ENCODE measurements at places on chromosomes 7 and 10.

DNA sequence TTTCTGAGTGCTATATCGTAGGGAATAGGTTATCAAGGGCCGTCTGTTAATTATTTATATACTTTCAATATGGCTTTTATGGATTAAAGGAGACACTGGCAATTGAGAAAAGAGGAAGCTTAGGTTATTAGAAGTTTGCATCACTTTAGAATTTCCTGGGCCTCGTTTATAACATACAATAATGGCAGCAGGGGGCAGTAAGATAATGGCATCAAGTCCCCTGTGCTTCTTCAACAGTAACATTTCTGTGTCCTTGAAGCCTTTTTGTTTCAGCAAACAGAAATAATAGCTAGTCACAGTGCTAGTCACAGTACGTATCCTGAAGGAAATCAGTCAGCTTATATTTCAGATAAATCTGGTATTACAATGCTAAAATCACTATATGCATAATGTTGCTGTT, 41.9 kb downstream of the SPAM1 start:
- DNase-seq = no peak

GRCh38 chr7:101832685-101833375, 15.4 kb downstream of the CUX1 start:
- DNase-seq = no peak

- DNase-seq = no peak
Measured at GRCh38 chr7:111274857-111275256, 183.9 kb downstream of the LRRN3 start.

DNA sequence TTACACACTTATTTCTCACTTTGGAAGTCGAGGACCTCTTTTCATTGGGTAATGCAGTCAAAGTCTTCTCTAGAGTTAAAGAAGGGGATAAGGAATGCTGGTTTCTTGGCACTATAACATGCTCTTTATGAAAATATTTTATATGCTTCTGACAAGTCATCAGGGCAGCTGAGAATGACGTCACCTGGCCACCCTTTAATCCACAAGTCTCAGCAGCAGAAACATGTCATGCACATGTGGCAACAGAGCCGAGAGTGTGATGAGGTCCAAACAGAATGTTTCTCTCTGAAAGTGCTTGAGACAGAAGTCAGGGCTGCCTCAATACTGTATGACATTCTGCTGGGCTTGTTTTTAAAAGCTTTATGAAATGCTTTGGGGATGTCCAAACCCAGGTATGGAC, 63.5 kb upstream of the C10orf90 start:
- DNase-seq = no peak

- DNase-seq = no peak
Measured at GRCh38 chr10:60952067-60952845, 8.3 kb upstream of the RHOBTB1 start.

DNA sequence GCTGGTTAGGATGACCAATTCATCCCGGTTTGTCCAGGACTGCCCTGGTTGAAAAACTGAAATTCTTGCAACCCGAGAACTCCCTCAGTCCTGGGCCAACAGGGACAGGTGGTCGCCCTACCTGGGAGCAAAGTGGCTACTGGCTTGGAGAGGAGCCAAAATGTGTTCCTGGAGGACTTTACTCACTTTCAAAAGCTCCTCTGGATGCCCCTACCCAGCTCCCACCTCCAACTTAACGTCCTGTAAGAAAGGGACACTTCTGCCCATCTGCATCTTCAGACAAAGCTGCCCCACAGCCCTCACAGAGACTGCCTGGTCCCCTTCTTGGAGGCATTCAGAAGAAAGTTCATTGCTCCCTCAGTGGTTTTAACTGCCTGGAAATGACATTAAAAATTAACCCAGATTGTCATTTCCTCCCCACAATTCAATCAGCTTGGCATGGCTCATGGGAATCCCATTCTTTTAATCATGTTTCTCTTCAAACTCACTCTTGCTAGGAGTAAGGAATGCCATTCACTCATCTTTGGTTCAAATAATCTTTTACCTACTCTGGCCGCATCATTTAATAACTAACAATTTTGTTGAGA, 24.0 kb upstream of the HSPA12A start:
- no peak for DNase-seq

GRCh38 chr7:37489703-37490102, 41.0 kb upstream of the ELMO1 start:
- DNase-seq = no peak

- DNase-seq = no peak
Measured at GRCh38 chr7:76326646-76327233, 24.3 kb downstream of the HSPB1 start.

- no peak for DNase-seq
Measured at GRCh38 chr7:133923974-133924373, 203.2 kb upstream of the LRGUK start.

GRCh38 chr7:156106107-156106426, 293.8 kb upstream of the SHH start:
- DNase-seq = no peak

- peak; percentile 44 for DNase-seq
Measured at GRCh38 chr10:688312-689120, 952 bp downstream of the DIP2C start.

DNA sequence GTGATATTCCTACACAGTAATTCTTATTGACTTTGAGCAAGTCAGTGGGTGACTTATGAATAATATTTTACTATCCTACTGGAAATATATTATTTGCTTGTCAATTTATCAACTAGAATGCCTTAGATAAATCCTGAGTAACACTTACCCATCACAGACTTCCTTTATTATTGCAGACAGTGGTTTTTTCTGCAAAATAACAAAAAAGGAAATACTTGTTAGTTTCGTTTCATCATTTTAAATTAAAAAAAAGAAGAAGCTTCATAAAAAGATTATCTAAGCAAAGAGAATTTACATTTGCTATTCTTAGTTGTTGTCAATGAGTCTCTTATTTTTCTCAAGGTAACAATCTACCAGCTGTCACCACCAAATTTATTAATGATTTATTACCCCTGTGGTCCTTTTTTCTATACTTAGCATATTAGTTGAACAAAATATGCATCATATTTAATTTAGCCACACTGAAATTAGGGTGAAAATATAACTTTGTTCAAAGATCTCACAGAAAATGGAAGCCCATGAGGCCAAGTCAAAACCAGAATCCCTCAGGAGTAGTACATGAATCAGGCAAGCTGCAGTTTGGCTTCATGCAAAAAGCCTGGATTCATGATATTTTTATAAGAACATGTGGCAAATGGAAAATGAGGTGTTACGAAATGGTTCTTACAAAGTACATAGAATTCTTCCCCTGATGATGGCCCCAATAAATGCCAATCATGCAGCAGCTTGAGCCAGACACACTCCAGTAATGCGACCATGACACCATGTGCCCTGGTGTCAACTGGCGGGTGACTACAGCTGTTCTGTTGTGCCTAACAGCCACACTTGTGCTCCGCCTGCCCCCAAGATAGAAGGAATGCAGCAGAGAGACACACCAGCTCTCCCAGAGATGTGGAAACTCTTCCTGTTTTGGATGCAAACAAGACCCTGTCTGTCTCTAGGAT, 132.6 kb downstream of the ELMO1 start:
- no peak for DNase-seq

GRCh38 chr7:154767821-154768415, 235.0 kb downstream of the PAXIP1 start:
- no peak for DNase-seq

GRCh38 chr10:112517451-112517862, 70.4 kb downstream of the VTI1A start:
- DNase-seq = no peak

DNA sequence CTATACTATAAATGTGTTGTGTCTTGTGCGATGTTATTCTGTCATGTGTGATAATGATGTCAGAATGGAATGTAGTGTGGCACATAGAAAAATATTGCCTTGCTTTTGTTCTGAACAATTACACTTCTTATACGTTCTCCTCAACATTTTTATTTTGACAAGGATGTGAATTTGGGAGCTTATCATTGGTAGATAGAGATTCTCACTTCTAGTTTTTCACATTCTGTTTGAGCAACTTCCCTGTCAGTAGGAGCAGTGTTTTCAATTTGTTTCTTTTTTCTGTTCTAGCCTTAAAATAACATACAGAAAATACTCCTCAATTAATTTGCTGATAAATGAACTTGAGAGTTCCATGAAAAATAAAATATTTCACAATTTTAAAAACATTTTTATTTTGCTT, 17.6 kb downstream of the SUN3 start:
- DNase-seq = no peak

DNA sequence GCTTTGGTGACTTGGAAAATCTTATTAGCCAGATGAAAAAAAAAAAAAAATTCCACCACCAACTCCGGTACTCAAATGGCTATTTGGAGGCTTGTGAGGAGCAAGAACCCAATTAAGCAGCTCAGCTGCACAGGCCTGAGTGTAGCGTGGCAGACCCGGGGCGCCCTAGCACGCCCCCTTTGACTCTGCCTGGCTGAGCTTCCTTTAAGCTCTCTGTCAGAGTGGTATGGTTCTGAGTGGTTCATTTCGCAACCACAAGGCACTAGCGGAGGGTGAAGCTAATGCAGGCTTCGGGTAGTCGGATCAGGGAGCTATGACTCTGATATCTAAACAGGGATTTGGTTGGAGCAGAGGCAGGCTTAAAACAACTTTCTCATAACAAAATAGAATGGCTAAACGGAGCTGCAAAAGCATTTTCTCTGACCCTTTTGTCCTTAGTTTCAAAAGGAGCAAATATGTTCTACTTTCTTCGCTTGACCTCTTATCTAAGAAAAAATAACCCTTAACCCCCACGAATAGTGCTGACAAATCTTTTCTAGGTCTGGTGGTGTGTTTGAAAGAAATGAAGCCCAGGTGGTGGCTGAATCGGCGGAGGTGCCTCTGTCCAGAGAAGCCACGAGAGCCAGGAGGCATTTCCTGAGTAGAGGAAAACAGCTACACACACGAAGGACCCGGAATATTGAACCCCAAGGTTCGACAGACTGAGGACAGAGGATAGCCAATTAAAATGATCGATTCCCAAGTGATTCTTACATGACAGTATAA, 285.4 kb upstream of the GLI3 start:
- no peak for DNase-seq

DNA sequence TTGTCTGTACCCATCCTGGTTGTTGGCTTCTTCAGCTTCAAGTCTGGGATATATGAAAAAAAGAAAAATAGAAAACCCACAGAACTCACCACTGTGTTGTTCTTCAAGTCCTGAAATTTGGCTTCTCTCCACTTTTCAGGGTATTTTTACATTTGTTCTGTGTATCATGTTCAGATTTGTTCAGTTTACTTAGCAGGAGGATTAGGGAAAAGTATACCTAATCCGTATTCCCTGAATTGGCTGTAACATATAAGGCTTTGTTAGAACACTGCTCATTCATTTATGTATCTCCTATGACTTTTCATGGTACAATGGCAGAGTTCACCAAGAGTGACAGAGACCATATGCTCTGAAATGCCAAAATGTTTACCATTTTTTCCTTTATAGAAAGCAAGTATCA, 146.9 kb downstream of the PTN start:
- no peak for DNase-seq

- no peak for DNase-seq
Measured at GRCh38 chr7:18402488-18403183, 92.9 kb upstream of the HDAC9 start.

DNA sequence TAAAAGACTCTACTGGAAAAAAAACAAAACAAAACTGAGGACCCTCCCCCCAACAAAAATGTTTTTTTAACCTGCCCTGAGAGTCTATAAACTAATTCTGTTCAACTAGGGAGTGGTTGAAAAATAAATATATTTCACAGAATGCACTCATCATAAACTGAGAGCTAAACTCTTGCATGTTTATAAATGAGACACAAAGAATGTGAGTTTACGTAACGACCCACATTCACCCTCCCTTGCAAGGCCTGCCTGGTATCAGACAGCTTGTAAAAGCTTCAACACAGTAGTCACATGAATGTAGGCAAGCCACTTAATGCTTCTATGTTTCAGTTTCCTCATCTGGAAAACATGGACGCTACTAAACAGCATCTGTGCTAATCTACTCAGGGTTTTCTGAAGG, 50.3 kb downstream of the JAZF1 start:
- DNase-seq = no peak

GRCh38 chr7:45911311-45911710, 9.8 kb downstream of the IGFBP3 start:
- no peak for DNase-seq

DNA sequence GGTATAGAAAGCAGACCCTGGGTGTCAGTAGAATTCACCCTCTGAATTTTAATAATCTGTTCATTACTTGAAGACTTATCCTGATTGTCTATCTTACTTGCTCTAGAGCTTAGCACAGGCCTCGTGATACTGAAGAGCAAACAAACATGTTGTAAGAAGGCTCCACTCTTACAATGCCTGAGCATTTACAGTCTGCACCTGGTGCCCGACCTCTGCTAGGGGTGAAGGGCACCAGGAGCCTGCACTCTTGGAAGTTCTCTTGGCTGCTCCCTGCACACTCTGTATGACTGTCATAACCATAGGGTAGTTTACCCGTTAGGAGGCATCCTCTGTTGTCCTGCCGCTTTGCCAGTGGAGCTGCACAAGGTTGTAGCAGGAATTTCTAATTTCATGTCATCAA, 91.3 kb upstream of the NPY start:
- no peak for DNase-seq

- no peak for DNase-seq
Measured at GRCh38 chr7:28183627-28184026, 3.0 kb upstream of the JAZF1 start.

DNA sequence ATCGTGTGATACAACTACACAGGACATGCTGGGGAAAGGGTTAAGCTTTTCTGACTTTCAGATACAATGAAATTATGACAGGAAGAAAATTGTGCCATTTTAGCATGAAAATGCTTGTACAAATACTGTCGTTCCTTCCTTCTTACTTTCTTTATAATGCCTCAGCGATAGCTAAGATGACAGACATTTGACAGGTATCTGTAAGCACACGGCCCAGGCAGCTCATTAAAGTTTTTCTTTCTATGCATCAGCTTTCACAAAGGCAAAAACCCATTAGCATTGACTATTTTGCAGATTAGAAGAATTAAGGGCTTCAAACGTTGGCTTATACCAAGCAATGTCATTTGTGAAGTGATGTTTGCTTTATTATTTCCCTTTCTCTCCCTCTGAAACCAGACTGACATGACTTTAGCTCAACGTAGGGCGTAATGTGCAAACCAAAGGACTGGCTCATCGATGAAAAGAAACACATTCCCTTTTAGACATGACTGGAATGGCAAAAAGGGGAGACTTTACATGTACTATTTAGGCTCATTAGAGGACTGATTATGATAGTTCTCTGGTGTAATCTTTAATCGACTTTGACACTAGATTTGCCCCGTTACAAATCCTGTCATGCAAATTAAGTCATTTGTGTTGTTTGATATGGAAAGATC, 258.4 kb upstream of the SP8 start:
- DNase-seq = no peak

DNA sequence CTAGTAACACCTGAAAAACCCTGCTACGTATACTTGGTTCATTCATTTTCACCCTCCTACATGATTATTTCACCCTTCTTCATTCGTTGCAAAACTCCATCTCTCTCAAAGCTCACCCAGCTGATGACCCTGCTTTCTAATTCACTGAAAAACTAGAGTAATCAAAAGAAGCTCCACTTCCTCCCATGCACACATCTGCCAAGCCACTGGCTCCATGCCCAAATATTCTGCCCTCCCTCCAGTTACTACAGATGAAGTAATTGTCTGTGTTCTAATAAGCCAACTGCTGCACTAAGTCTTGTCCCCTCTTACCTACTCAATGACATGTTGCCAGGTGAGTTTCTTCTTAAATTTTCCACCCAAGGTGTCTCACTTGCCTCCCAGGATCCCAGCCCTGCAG, 96.9 kb upstream of the CCDC71L start:
- no peak for DNase-seq

GRCh38 chr10:106242301-106242700, 922.2 kb downstream of the SORCS1 start:
- DNase-seq = no peak
